Left colon (tissue), 2 donors: ENCODE measurements at places on chromosomes 1 and 21. TPM values are rescaled to one million over a fixed set of nuclear protein-coding genes. Genes with fewer than 3 reads are reported as not detected.

FMN2 gene
- 3.0 TPM for total RNA-seq

SH2D1B gene
- total RNA-seq: 0.70 TPM

SERINC2 gene
- 274 TPM for total RNA-seq

NDUFS2 gene
- 154 TPM for total RNA-seq

ATP6V1G3 gene
- not detected for total RNA-seq

SERPINC1 gene
- total RNA-seq: not detected

PADI3 gene
- total RNA-seq: not detected

S100A2 gene
- total RNA-seq: 1.1 TPM
